ENCODE measurements at places on chromosomes 11 and 22.

DNA sequence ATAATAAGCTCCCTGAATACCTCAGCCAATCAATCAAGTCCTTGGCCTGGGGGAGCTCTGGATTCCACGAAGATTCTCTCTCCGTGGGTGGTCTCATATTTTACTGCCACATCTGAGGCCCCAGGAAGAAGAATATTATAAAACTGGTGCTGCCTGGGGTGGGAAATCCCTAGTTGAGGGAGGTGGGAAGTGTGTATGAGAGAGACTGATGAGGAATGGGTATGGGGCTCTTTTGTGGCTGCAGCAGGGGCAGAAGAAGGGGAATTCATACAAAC is 71.5 kb downstream of the SYN3 start:
- no peak for DNase-seq

DNA sequence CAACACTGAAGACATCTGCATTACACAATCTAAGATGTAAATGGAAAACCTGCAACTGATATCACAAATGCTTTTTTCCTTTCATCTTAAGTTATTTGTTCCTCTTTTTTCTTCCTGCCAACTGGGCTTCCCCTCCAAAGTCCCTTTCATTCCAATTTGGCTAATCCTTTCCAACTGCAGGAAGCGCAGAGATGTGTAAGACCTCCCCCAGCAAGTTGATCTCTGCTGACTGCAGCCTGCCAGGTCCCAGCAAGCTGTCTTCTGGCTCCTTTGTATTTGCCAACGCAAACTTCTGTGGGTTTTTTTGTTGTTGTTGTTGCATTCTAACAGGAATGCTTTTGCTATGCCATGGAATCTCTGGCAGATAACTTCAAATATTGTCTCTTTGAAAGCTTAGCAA is 38.5 kb upstream of the LRRC4C start:
- no peak for DNase-seq

GRCh38 chr11:18011633-18012032 is 1.2 kb downstream of the SERGEF start:
- DNase-seq: no peak

- no peak for DNase-seq
Observed at GRCh38 chr11:31089117-31089516, 280.4 kb downstream of the DCDC1 start.

- DNase-seq: no peak
Observed at GRCh38 chr11:45960387-45961095, 38.1 kb downstream of the LARGE2 start.

DNA sequence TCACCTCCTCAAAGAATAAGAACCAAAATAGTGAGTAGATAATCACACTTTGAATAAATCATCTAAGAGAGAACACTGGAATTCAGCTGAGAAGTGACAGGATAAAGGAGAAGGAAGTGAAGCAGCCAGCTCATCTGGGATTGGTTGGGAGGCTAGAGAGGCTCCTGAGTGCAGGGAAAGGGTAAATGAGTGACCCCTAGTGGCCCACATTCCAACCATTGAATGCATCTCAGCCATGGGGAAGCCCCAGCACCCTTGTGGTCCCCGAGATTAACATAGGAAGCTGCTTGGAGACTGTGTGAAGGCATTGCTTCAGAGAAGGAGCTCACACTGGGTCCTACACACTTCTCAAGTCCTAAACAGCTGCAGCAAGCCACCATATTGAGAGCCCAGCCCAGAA is 82.3 kb downstream of the JRKL start:
- DNase-seq: no peak

DNA sequence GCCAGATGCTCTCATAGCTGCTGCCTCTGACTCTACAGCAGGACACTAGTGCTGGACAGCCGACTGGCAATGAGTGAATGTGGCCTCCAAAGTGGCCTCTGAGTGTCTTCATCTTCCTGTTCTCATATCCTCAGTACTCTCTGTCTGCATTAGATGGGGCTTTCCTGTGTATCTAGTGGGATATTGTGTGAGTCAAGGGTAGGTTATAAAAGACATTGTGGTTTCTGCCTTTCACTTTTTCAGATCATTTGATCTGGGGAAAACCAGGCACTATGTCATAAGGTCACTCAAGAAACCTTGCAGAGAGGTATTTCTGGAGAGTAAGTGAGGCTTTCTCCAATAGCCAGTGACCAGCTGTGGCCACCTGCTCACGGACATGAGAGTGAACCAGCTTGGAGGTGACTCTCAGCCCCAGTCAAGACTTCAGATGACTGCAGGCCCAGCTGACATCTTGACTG is 333.6 kb upstream of the NCAM1 start:
- no peak for DNase-seq

- DNase-seq: no peak
Observed at GRCh38 chr22:21635771-21636510, 3.4 kb downstream of the CCDC116 start.

DNA sequence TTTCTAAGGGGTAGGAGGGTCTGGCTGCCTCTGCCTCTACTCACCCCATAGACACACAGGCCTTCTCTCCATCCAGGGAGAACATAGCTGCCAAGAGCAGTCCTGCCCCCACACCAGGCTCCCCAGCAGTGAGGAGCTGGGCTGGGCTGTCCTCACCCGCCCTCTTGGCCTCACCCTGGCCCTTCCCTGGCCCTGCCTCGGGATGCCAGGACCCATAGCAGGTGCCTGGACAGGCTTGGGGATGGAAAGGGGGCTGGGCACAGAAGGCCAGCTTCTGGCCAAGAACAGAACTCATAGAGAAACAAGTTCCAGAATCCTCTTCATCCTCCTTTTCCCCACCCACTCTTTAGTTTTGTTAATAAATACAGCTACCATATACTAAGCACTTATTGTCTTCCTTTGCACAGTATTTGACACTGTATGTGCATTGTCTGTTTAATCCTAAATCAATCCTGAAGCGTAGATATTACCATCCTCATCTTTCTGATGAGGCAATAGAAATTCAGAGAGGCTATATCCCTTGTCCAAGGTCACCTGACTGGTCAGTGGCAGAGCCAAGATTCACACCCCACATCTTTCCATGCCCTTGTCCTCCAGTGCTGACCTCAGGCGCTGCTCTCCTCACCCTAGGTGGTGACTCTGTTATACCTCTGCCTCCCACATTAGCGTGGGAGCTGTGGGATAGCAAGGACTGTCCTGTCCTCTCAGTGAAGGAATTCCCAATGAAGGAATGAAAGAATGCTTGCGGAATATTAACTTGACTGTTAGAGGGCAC is 22.0 kb upstream of the MYOD1 start:
- DNase-seq: no peak

GRCh38 chr22:37410174-37411055 is 16.9 kb downstream of the ELFN2 start:
- DNase-seq: no peak

- DNase-seq: no peak
Observed at GRCh38 chr11:269146-269890, 8.9 kb upstream of the NLRP6 start.

DNA sequence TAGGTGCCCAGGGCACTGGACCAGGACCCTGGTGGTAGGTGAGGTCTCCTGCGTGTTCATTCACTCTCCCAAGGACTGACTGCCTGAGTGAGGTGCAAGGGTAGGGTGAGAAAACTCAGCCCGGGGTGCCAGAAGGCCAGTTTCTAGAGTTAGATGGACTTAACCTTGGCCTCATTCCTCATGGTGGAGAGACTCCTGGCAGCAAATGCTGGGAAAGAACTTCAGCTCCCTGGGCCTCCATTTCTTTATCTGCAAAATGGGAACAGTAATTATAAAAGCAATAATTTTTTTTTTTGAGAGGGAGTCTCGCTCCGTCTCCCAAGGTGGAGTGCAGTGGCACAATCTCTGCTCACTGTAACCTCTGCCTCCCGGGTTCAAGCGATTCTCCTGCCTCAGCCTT is 47.7 kb downstream of the TRIOBP start:
- no peak for DNase-seq

DNA sequence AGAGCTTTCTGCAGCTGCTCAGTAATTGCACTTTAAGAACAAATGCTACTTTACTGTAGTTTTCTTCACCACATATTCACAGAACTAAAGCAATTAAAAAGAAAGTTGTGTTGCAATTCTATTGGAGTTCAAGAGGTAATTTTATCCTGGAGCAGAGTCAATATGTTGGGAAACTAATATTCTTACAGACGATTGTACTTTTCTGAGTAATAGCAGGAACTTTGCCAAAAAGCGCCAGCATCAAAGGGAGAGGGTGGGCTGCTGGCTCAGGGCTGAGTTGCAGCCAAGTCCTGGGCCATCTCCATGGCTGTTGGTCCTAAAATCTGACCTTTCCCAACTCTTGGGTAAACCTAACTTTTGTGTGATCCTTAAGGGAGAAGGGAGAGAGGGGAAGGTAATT is 73.6 kb upstream of the MYO18B start:
- no peak for DNase-seq

- no peak for DNase-seq
Observed at GRCh38 chr22:37218771-37219411, 6.6 kb upstream of the SSTR3 start.

DNA sequence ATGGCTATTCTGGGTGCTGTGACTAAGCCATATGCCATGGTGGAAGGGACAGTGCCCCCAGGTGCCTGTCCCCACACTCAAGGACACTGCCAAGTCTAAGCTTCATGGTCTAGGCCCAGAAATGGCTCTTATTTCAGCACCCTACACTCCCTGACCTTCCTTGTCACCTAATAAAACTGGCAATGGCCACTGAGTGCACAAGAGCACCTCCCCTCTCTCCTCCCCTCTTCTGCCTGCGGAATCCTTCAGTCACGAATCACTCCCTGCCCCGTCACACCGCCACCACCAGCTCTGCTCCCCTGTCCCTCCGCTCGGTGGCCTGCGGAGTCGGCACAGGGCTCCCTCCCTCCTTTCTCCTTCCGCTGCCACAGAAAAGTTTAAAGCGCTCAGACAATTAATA is 19.0 kb upstream of the LMO1 start:
- no peak for DNase-seq

DNA sequence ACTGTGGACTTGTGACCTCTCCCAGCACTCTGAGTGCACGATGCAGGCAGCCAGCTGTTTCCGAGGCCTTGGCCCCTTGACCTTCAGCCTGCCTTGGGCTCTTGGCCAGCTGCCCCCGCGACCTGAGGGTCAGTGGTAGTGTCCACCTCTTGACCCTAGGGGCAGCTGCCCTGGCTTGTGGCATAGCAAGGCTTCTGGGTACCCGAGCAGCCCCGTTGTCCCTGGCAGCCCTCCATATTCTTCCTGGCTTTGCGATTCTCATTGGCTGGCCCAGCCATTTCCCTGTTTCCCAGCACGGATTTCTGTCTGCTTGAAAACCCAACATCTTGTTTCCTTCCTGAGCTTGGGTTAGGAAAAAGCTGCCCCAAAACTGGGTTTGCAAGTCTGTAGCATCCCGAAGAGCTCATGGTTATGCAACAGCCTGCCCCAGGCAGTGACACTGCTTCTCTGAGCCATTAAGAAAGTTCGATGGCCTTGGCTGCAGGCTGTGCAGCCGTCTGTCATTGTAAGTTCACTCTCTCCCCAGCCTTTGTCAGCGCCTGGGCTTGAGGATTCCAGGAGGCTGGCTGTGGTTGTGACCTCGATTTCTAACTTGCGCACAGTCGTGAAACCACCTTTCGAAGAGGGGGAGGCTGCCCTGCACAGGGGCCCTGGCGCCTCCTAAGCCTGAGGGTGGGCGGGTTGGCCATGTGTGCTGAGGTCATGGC is 48.8 kb downstream of the FBLN1 start:
- DNase-seq: no peak

- DNase-seq: no peak
Observed at GRCh38 chr11:88697139-88697538, 359.6 kb upstream of the CTSC start.

GRCh38 chr11:102157219-102157618 is 47.0 kb downstream of the YAP1 start:
- peak; percentile 13 for DNase-seq

- DNase-seq: peak; percentile 96
Observed at GRCh38 chr11:66568124-66568916, at the start of gene CTSF. CTSF (minus strand) TSS chr11:66568606; CDS start chr11:66568486, 120 bp downstream.

DNA sequence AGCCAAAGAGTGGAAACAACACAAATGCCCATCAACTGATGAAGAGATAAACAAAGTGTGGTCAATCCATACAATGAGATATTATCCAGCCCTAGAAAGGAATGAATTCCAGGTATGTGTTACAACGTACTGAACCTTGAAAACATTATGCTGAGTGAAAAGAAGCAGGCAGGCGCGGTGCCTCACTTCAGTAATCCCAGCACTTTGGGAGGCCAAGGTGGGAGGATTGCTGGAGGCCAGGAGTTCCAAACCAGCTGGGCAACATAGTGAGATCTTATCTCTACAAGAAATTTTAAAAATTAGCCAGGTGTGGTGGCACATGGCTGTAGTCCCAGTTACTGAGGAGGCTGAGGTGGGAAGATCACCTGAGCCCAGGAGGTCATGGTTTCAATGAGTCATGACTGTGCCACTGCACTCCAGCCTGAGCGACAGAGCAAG is 24.6 kb upstream of the TESMIN start:
- no peak for DNase-seq

GRCh38 chr11:79471071-79471844 is 30.4 kb upstream of the TENM4 start:
- no peak for DNase-seq

DNA sequence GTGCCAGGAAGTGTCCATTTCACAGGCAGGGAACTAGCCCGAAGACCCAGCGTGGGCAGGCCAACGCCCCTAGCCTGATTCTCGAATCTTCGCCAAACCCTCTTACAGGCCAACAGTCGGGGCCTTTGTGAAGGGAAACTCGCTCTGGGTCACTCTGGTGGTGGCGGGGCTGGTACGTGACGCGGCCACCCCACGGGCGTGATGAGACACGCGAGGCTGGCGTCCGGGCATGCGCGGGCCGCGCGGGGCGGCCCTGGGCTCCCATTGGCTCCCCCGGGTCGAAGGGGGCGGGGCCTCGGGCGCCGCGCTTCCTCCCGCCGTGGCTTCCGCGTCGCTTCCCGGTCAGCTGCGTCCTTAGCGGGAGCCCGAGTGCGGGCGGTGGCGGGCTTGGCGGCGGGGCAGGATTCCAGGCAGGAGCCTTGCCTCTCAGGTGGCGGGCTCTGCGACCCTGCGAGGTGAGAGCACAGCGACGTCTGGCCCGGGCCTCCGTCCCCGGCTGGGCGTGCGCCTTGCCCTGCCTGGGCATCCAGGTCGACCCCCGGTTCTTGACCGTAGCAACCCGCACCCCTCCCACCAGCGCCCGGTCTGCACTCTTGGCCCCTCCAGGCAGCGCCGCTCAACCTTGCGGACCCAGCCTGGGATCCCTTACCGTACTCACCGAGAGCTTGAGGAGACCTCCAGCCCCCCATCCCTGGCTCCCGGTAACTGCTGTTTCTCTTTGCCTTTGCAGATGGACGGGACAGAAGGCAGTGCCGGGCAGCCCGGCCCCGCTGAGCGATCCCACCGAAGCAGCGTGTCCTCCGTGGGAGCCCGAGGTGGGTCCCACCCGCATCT is at the start of gene FRMD8:
Gene FRMD8 (plus strand): TSS at position 331 of the 834 bp plus-strand sequence. CDS start 400 bp downstream, at position 731.
- DNase-seq: peak; percentile 88

DNA sequence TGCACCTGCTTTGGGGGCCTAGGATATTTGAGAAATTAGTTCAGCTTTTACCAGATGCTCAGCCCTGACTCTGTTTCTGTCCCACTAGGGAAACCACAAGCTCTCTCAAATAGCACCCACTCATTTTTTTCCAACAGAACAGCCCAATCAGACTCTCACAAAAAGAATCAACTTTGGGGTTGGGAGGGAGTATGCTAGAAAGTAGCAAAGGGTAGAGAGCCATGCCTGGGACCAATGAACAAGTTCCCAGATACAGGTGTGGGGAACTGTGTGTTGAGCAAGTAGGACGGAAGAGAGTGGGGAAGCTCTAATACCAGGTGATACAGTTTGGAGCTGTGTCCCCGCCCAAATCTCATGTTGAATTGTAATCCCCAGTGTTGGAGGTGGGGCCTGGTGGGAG is 41.1 kb downstream of the TRIM66 start:
- no peak for DNase-seq

GRCh38 chr11:120696597-120697218 is 185.2 kb downstream of the GRIK4 start:
- no peak for DNase-seq
